ENCODE measurements at places on chromosomes 3 and 15.

- no peak for DNase-seq
Observed at GRCh38 chr3:121994551-121994950, 27.5 kb downstream of the ILDR1 start.

- DNase-seq = no peak
Observed at GRCh38 chr15:38666865-38667510, 102.4 kb upstream of the RASGRP1 start.

GRCh38 chr3:16303037-16303575 lies 38.1 kb downstream of the OXNAD1 start:
- DNase-seq = no peak

DNA sequence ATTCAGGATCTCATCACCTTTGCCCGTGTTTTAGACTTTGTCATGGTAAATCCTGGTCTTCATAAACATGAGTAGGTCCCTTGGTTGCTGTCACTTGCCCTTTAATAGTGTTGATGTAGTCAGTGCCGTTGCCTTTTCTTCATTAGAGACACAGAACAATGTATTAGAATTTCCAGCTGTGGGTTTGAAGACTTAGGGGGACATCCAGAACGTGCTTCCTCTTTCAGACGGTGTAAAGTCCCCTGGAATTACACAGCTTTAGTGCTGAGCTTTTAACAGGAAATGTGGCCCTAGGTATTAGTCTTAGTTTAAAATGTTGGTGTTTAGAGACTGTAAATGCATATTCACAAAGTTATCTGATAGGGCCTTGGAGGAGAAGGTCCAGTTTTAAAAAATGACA lies 8.8 kb upstream of the LRCH3 start:
- no peak for DNase-seq

DNA sequence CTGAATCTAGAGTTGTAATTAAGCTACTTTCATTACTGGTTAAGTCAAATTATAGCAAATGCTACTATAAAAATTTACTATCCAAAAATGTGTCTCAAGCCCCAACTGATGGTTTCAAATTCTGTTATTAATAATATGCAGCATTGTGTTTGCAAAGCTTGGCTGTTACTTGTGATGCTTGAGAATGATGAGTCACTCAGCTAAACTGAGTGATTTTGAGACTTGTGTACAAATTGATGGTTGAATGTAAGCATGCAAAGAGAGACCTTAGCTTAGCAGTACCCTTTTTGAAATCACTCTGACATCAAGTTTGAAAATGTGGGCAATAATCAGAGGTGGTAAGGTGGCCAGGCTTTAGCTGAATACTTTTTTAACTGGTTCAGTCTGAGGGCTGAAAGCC lies 27.6 kb downstream of the OPA1 start:
- DNase-seq = no peak

GRCh38 chr3:64195789-64196188 lies 29.5 kb downstream of the PRICKLE2 start:
- DNase-seq = no peak

DNA sequence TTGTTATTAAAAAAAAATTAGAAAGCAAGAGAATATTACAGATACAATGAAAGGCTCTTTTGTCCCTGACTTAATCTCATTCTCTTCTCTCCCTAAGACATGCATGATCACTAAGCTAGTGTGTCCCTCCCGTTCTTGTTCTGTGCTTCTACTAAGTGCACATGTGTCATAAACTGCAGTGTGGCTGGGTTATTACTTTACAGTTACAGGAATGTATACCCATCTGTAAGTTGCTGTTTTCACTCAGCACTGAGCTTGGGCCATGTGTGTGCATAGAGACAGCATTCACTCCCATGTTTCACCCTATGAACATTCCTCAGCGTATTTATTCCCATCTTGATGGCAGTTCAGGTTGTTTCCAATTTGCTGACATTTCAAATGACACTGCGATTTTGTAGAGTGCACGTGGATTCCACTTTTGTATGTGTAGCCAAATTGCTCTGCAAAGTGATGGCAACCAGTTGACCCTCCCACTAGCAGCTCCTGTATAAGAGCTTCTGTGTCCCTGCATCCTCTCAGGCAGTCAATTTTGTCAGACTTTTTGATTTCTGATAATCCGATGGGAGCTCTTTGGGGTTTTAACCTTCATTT lies 145.8 kb upstream of the UBE2E1 start:
- DNase-seq = no peak

GRCh38 chr3:83524901-83525300 lies 1433.9 kb upstream of the CADM2 start:
- no peak for DNase-seq

- no peak for DNase-seq
Observed at GRCh38 chr3:16174026-16174355, 489 bp upstream of the GALNT15 start.

GRCh38 chr3:13060341-13060910 lies 12.8 kb downstream of the IQSEC1 start:
- no peak for DNase-seq

DNA sequence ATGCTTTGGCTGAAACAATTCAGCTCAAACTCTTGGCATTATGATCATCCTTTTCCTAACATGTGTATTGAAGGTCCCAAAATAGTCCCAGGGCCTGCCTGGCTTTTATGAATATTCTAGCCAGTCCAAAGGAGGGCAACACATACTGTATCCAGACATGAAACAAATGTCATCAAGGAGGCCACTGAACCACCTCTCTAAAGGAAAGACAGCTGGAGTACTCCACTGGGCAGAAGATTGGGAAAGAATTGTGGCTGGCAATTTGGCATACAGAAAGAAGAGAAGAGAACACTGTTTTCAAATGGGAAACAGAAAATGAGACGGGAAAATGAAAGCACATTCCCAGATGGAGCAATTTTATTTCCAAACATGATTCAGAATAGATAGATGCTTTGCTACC lies 80.6 kb downstream of the NCEH1 start:
- DNase-seq = no peak

GRCh38 chr3:196096382-196096953 lies 14.6 kb upstream of the TFRC start:
- peak; percentile 75 for DNase-seq

GRCh38 chr15:75479670-75480069 lies 28.2 kb upstream of the SIN3A start:
- DNase-seq = no peak

DNA sequence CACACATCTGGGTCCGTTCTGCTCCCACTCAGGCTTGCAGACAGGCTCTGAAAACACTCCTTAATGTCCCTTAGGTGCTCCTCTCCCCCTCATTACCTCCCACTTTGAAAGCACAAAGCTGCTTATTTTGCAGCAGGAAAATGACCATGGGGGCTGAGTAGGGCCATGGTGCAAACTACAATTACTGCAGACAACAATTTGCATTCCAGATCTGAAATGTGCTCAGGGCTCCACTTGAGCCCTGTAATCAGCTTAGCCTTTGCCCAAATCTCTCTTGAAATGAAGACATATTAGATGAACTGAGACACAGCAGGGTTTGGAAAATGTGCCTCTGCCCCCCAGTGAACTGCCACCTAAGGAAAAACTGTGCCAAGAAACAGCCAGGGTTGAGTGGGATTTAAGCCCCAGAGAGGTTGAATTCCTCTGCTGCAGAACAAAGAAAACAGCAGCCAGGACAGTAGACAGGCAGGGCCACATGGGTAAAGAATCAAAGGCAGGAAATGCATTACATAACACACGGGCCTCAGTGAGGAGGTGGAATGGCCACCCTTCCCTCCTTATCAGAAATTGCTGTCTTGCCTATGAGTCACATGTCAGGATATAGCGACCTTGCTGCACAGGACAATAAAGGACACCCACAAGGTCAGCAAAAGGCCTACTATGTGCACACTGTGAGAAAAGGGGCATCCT lies 126.8 kb upstream of the ARHGEF3 start:
- no peak for DNase-seq

DNA sequence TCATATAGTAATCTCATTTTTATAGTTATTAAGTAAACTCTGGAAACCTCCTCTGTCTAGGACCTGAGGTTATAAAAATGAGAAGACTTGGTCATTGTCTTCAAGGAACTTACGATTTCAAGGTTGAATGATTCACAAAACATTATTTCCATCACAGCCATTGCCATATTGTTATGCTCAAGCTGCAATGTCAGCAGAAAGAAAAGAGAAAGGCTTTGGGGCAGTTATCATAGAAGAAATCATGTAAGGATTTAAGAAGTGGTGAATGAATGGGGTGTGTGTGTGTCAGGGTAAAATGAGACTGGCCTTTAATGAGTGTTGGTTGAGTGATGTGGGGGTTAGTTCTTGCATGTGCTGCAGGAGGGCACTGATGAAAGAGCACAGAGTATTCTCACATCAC lies 346.8 kb downstream of the SQOR start:
- DNase-seq = no peak

- no peak for DNase-seq
Observed at GRCh38 chr15:100734586-100734985, 132.2 kb downstream of the ASB7 start.

- DNase-seq = no peak
Observed at GRCh38 chr3:71074423-71074822, 509.1 kb downstream of the FOXP1 start.

GRCh38 chr15:65980824-65981456 lies 111.6 kb downstream of the RAB11A start:
- DNase-seq = no peak

DNA sequence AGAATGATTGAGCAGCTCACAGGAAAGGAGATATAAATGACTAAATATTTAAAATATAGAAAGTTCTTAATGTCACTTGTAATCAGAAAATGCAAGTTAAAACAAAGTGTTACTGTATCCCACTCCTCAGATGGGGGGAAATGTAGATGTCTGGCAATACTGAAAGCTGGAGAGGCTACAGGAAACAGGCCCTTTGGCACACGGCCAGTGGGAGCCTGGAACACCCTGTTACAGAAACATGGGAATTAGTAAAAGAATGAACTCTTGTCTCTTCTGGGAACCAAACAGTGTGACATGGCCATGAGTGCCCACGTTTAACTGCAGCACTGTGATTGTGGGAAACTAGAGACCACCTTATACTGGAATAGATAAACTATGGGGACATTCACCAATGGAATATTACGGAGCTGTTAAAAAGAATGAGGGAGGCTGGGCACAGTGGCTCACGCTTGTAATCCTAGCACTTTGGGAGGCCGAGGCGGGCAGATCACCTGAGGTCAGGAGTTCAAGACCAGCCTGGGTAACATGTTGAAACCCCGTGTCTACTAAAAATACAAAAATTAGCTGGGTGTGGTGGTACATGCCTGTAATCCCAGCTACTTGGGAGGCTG lies 50.2 kb downstream of the CDCP1 start:
- no peak for DNase-seq

DNA sequence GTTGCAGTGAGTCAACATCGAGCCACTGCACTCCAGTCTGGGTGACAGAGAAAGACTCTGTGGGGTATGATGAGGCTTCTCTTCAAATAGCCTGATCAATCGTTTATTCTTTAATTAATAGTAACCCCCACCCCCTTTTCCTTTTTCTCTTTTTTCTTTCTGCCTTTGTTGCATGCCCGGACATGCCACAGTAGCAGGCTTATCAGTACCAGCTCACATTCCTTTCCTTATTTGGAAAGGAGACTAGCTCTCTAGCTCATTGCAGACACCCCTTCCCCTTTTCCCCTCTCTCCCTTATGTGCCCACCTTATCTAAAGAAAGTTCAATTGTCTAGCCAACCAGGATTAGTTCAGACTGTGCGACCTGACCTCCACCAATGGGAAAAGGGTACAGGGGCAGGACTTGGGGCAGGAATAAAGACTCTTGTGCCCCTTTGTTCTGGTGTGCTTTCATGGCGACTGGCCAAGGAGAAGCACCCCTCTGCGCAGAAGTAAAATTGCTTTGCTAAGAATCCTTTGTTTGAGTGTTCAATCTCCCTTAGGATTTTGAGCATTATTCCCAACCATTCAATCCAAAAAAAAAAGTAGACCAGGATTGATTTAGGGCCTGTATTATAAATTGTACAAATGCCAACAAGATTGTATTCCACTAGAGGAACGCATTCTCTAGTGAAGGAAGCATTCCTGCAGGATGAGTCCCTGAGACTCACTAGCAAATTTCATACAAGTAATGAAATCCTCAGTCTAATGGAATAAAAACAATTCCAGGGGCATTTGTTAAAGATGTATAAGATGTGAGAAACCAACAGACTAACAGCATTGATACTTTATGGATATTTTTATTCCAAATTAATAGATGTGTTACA lies 95.8 kb upstream of the SNRPN start:
- no peak for DNase-seq

DNA sequence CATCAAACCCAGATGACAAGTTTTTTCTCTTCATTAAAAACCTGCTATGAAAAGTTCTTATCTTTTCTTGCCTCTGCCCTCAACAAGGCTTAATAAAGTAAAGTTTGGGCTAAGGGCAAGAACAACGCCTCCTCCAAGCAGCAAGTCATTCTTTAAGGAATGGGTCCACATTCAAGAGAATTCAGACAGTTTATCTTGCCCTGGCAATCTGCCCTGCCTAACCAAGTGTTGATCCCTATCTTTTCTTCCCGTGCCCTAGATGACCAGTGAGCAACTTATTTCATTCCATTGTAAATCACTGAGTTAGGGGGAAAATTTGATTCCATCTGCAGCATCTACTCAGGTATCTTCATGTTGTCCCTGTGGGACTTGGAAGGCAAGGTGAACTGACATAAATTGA lies 370.3 kb upstream of the DPPA4 start:
- DNase-seq = no peak

DNA sequence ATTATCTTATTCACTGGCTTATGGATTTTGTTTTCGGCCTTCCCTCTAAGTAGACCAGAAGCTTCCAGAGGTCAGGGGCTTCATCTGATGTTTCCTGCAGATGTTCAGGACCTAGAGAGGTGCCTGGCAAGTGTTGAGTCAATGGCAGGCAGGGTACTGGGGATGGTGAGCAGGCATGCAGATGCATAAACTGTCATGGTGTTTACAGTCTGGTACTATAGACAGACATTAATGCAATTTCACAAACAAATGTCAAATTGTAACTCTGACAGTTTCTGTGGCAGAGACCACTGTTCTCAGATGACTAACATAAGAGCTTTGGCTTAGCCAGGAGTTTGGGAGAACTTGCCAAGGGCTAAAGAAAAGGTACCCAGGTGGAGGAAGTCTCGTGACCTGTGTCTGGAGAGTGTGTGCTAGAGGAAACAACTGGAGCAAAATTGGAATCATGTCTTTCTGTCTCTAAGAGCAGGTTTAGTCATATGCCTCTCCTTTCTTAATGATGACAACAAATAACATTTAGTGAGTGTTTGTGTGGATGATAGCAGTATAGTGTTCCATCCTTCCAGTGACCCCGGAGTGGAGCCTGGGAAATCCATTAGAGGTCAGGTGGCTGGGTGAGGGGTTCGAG lies 53.7 kb upstream of the TRAK1 start:
- no peak for DNase-seq

DNA sequence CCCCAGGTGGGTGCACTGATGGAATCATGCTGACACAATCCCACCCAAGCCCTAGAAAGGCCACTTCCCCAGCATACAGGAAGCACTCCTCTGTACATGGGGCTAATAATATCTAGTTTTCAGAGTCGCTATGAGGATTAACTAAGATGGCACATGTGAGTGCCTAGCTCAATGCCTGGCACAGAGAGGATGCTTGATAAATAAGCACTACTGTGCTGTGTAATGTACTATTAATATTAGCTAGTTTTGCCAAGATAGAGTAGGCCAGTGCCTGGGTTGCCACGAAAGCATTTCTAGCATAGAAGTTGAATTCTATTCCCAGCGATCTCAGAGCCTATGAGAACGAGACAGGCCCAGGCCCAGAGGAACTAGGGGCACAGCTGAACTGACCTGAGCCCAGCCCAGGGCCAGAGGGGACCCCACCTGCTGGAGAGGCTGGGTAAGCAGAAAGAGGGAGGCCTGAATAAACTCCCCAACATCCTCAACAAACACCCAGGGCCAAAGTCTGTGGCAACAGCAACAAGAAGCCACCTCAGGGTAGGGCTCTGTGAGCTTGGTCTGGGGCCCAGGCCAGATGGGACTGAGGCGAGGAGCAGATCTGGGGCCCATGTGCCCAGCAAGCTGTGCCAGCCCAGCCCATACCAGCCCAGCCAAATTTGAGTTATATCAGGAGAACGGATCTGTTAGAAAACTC lies 7.6 kb upstream of the SEMA7A start:
- no peak for DNase-seq
